Right lobe of liver (tissue), 6 donors: ENCODE measurements at places on chromosomes 11 and 22. TPM values are rescaled to one million over a fixed set of nuclear protein-coding genes. Genes with fewer than 3 reads are reported as not detected.

DNA sequence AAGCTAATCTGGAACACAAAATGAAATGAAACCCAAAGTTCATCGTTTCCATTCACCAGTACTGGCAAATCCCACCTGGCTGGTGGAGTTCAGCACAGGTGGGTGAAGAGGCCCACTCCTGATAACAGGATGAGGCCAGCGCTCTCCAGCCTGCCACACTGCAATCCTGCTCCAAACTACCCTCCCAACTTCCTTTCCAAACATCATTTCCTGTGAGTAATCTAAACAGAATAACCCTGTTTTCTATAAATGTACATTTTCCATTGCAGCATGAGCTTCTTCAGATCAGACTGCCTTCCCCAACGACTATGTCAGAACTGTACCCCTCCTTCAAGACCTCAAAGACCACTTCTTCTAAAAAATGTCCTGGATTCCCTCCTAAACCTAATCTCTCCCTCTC, 15.9 kb upstream of the NFRKB start:
- H3K27ac ChIP-seq, result no peak overlapping the region
- no peaks in the 10 kb centered on the region for H3K27me3 ChIP-seq
- no peak for DNase-seq
- no peaks in the 10 kb centered on the region for H3K4me1 ChIP-seq

DNA sequence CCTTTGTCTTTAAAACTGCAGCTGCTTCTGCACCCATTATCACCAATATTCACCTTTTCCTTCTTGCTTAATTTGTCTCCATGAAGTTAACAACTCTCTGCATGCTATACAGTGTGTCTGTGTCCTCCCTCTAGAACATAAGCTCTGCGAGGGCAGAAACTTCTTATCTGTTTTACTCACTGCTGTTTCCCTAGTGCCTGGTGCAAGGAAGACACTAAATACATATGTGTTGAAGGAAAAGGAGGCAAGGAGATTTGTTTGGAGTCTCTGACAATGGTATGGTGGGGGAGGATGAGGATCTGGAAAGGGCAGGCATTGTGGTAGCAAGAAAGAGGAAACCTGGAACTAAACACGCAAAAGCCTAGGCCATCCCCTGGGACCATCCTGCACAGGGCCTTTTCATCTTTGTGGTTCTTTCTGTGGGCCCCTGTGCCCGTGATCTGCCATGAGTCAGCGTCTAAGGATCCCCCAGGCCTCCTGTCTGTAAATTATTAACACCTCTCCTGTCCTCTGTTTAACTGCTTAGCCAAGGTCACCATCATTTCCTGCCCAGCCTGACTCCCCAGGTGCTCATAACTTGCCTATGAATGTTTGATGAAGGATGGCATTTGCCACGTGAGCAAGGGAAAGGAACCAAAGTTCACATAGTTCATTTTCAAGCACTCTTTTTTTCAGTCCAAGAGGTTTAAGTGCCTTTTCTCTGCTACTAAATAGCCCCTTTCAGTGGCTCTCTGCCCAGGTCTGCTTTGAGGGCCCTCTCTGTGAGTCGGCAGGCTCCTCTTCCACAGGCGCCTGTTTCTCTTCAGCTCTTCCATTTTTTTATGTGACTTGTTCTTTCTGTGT, 131.1 kb downstream of the RASSF10 start:
- peaks cover 12% of the 10 kb centered on the region for H3K4me1 ChIP-seq
- DNase-seq, result peak; percentile 46
- H3K36me3 ChIP-seq, result no peaks in the 10 kb centered on the region
- no peaks in the 10 kb centered on the region for H3K27me3 ChIP-seq

DNA sequence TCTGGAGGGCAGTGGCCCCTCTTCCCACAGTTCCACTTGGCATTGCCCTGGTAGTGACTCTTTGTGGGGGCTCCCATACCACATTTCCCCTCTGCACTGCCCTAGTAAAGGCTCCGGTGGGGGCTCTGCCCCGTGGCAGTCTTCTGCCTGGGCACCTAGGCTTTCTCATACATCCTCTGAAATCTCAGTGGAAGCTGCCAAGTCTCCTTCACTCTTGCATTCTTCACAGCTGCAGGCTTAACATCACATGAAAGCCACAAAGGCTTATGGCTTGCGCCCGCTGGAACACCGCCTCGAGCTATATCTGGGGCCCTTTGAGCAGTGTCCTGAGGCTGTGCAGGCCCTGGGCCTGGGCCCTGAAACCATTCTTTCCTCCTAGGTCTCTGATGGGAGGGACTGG, 25.3 kb downstream of the PLEKHB1 start:
- no peaks in the 10 kb centered on the region for H3K27me3 ChIP-seq
- no peaks in the 10 kb centered on the region for H3K36me3 ChIP-seq
- DNase-seq, result no peak
- no peak overlapping the region for H3K27ac ChIP-seq

- no peak for DNase-seq
- H3K27me3 ChIP-seq, result no peaks in the 10 kb centered on the region
- no peaks in the 10 kb centered on the region for H3K36me3 ChIP-seq
- no peaks in the 10 kb centered on the region for H3K4me1 ChIP-seq
Measured at GRCh38 chr11:130674686-130675308, 226.4 kb downstream of the ADAMTS15 start.

GRCh38 chr22:28208036-28208435, 289.0 kb upstream of the PITPNB start:
- no peak for DNase-seq
- H3K36me3 ChIP-seq, result no peaks in the 10 kb centered on the region
- no peak overlapping the region for H3K4me3 ChIP-seq
- H3K27me3 ChIP-seq, result no peaks in the 10 kb centered on the region

DNA sequence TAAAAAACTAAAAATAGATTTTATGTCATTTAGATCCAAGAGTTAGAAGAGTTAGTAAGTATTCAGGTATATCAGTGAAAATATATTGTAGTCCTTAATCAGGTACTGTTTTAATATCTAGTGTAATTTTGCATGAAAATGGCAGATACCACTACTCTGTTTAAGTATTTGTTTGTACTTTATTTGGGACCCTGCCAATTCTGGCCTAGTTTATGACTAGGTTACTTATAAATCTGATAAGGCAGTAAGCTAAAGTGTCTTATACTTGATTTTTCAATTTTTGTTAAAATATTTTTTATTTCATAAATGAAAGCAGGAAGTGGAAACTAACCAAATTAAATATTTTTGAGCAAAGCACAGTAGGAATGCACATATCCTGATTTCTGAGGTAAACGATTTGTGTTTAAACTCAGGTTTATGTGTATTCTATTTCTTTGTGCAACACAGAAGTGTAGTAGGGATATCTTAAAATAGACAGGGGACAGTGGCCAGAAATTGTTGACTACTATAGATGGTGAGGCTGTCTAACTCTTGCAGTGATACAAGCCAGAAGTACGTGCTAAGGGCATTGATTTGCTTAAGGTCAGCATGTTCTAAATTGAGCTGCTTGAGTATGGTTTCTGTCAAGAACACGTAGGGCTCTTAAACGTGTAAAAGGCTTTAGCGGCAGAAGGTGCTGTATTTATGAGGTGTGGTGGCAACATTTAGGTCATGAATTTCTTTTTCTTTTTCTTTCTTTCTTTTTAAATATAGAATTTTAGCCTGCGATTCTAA, 34.0 kb downstream of the HIPK3 start:
- DNase-seq, result no peak
- no peak overlapping the region for H3K4me3 ChIP-seq
- no peaks in the 10 kb centered on the region for H3K4me1 ChIP-seq
- H3K36me3 ChIP-seq, result no peaks in the 10 kb centered on the region
- H3K27me3 ChIP-seq, result no peaks in the 10 kb centered on the region

GRCh38 chr11:46524201-46524770, 69.5 kb downstream of the AMBRA1 start:
- H3K4me1 ChIP-seq, result no peaks in the 10 kb centered on the region
- no peaks in the 10 kb centered on the region for H3K36me3 ChIP-seq
- no peak for DNase-seq
- H3K27me3 ChIP-seq, result no peaks in the 10 kb centered on the region

DNA sequence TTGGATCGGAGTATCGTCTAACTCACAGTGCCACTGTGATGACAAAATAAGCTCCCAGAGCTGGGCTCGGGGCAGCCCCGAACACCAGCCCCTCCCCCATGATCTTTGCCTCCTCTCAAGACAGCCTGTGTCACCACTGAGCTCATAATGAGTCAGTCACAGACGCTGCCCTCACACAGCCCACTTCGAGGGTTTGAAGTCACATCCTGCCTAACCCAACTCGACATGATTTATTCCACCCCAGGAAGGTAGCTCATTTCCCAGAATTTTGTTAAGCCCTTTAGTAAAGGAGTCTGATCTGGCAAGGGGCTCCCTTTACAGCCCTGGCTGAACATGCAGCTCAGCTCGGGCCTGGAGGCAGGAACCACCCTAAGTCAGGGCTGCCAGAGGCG, 22.8 kb downstream of the MYH9 start:
- H3K4me1 ChIP-seq, result peaks cover 10% of the 10 kb centered on the region
- DNase-seq, result no peak
- H3K27me3 ChIP-seq, result no peaks in the 10 kb centered on the region
- H3K36me3 ChIP-seq, result no peaks in the 10 kb centered on the region
- no peak overlapping the region for H3K4me3 ChIP-seq

DNA sequence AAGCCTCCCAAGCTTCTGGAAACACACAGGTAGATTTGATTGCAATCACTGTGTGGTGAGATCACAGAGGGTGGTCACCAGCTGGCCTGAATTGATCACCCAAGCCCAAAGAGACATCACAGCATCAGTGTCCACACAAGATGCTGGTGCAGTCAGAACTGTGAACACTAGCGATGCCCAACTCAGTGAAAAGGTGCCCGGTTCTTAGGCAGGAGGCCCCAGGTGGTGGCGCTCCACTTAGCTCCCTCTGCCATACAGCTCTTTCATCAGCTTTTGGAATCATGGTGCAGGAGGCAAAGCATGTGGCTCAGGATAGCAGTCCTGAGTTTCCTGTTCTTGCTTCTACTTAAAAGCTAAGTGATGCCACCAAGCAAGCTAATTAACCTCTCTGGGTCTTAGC, 11.1 kb downstream of the DGCR2 start:
- no peaks in the 10 kb centered on the region for H3K27me3 ChIP-seq
- H3K36me3 ChIP-seq, result no peaks in the 10 kb centered on the region
- peaks cover 36% of the 10 kb centered on the region for H3K4me1 ChIP-seq
- peak overlapping the region; percentile 66 for H3K27ac ChIP-seq
- no peak overlapping the region for H3K4me3 ChIP-seq
- no peak for DNase-seq

- H3K4me1 ChIP-seq, result no peaks in the 10 kb centered on the region
- no peak within 1 kb of the TSS for H3K4me3 ChIP-seq
- no peaks in the 10 kb centered on the region for H3K36me3 ChIP-seq
- no peak for DNase-seq
Measured at GRCh38 chr22:39456522-39457197, at the start of gene MGAT3. TSS of gene MGAT3 (plus strand) at chr22:39457012. CDS start at chr22:39487348, 30,336 bp downstream.

DNA sequence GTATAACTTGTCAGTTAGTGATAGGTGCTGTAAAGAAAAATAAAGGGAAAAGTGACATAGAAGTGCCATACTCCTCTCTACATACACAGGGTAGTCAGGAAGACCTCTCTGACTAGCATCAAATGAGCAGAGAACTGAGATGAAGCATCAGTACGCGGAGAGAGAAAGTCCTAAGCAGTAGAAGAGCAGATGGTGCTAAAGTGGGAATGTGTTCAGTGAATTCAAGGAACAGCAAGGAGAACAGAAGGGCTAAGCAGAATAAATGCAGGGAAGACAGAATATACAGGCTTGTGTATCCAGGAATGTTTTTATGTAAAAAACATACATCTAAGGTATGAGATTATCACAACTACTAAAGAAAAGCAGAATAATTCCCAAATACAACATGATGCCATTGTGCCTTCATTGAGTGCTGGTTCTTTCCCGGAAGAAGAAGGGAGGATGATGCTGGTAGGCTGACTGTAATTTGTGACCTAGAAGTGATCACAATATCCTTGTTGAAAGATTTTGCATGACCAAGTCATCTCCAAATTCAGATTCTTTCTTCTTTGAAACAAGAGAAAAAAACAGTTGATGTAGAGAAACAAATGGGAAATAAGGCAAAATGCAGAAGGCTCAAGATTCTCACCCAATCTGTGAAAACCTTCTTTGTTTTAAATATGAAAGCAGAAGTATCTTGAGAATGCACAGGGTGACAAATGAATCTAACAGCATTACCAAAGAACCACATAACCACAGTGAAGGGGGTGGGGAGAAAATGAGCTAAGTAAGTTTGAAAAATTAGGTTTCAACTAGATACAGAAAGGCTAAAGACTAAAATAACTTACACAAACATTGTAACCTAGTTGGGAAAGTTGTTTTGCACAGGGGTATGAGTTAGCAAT, 20.5 kb downstream of the MRE11 start:
- no peaks in the 10 kb centered on the region for H3K27me3 ChIP-seq
- no peak for DNase-seq
- H3K4me1 ChIP-seq, result no peaks in the 10 kb centered on the region

DNA sequence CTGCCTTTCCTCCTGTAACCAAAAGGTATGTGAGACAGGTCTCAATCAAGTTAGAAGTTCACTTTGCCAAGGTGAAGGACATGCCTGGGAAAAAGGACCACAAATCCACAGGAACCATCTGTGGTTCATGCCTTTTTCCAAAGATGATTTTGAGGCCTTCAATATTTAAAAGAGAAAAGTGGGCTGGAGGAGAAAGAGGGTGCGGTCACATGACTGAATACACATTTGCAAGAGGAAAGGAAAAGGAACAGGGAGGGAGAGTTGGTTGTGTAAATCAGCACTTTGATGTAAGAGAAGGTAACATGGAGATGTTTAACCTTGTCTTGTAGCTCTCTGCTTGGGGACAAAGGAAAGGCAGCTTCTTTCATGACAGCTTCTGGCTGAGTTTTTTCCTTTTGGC, 21.2 kb downstream of the MOV10L1 start:
- no peak for DNase-seq
- no peaks in the 10 kb centered on the region for H3K36me3 ChIP-seq
- H3K27me3 ChIP-seq, result no peaks in the 10 kb centered on the region
- no peaks in the 10 kb centered on the region for H3K4me1 ChIP-seq

GRCh38 chr22:20653795-20654342, 120.0 kb upstream of the SERPIND1 start:
- H3K4me3 ChIP-seq, result no peak overlapping the region
- H3K4me1 ChIP-seq, result no peaks in the 10 kb centered on the region
- H3K36me3 ChIP-seq, result no peaks in the 10 kb centered on the region
- H3K27me3 ChIP-seq, result no peaks in the 10 kb centered on the region
- DNase-seq, result no peak

DNA sequence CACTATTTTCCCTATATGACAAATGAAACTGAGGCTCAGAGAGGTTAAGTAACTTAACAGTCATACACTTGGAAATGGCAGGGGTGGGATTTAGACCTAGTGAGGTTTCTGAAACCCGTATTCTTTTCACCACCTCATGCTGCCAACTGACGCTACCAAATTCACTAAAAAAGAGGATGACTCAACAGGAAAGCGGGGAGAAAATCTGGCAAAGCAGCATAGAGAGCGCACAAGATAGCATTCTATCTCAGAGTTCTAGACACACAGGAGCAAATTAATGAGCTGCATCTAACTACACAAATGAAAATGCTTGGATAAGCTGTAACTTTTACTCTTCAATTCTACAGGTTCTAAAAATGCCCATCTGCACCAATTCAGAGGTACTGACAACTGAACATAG, 136.4 kb downstream of the RBFOX2 start:
- no peak overlapping the region for H3K4me3 ChIP-seq
- no peak overlapping the region for H3K27ac ChIP-seq
- no peaks in the 10 kb centered on the region for H3K36me3 ChIP-seq
- no peaks in the 10 kb centered on the region for H3K27me3 ChIP-seq

- no peak overlapping the region for H3K27ac ChIP-seq
- no peaks in the 10 kb centered on the region for H3K36me3 ChIP-seq
- no peaks in the 10 kb centered on the region for H3K4me1 ChIP-seq
- no peaks in the 10 kb centered on the region for H3K27me3 ChIP-seq
- H3K4me3 ChIP-seq, result no peak overlapping the region
Measured at GRCh38 chr22:47398921-47399790, 636.7 kb downstream of the TBC1D22A start.

ARSA gene
- 38.6 TPM for total RNA-seq

SCGB1C1 gene
- total RNA-seq, result not detected

OR4D5 gene
- not detected for total RNA-seq

ISX gene
- total RNA-seq, result not detected

ELFN2 gene
- total RNA-seq, result 0.15 TPM

FJX1 gene
- total RNA-seq, result 2.5 TPM

CNTF gene
- 0.74 TPM for total RNA-seq
